ENCODE measurements at places on chromosomes 12 and 14.

- no peak for DNase-seq
Measured at GRCh38 chr12:120698665-120699064, 11.6 kb upstream of the UNC119B start.

DNA sequence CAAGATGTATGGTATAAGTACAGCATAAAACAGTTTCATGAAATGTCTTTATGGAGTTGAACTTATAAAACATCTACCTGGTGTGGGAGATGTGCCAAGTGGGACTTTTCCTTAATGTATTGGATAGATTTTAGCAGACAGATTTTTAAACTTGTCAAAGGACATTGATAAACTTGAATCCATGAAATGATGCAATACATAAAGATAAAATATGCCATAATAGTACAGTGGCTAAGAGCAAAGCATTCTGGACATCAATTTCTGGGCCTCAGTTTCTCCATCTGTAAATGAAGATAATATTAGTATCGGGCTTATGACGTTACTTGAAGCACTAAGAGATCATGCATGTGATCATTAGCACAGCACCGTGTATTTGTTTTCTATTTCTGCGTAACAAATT is 45.4 kb downstream of the NKX2-1 start:
- DNase-seq = no peak

DNA sequence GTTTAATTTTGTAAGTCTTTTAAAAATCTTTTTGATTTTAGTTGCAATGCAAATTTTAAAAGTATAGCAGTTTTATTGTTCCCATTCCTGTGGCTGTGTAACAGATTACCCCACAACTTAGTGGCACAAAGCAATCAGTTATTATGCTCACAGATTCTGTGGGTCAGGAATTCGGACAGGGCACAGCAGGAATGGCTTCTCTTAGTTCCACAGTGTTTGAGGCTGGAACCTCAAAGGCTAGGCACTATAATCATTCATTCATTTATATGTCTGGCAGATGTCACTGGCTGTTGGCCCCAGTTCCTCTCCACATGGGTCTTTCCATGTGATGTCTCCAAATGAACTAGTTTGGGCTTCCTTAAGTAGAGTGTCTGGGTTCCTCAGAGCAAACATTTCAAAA is 193.3 kb downstream of the RAD51B start:
- DNase-seq = no peak

DNA sequence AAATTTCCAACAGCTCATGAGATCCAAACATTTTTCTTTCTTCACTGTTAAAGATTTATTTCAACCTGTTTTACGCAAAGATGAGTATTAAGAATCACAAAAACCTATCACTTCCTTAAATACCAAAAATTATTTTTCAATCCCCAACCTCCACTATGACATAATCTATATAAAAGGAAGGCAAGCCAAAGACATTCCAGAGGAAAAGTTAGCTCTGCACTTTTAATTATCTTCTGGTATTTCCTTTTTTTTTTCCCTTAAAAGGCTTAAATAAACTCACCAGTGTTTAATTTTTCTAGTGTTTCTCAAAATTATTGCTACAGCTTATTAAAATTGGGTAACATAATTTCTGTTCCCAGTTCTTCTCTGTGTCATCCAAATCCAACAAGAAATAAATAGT is 75.9 kb downstream of the BMP4 start:
- DNase-seq = no peak

DNA sequence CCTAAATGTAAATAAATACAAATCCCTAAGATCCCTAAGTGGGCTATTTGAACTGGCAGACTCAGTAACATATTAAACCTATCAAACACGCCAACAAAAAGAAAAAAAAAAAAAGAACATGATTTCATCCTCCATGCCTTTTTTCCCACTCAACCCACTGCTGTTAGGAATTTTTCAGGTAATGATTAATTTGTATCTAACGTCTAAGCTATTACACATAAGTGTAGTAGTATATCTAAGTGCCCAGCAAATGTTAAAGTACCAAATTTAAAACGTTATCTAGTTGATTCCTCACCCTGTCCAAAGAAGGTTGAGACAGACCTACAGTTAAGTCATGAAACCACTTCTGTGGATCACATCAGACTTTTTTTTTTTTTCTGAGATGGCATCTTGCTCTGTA is 16.4 kb upstream of the ARID4A start:
- DNase-seq = no peak

- DNase-seq = peak; percentile 46
Measured at GRCh38 chr12:52521175-52521567, 977 bp upstream of the KRT5 start.

- peak; percentile 3 for DNase-seq
Measured at GRCh38 chr14:37824939-37825712, 229.7 kb downstream of the TTC6 start.

GRCh38 chr12:48015954-48016353 is 11.7 kb upstream of the COL2A1 start:
- no peak for DNase-seq

- peak; percentile 74 for DNase-seq
Measured at GRCh38 chr14:37594238-37594970, 645 bp downstream of the FOXA1 start.

GRCh38 chr14:37145395-37145794 is 27.0 kb downstream of the SLC25A21 start:
- DNase-seq = no peak

DNA sequence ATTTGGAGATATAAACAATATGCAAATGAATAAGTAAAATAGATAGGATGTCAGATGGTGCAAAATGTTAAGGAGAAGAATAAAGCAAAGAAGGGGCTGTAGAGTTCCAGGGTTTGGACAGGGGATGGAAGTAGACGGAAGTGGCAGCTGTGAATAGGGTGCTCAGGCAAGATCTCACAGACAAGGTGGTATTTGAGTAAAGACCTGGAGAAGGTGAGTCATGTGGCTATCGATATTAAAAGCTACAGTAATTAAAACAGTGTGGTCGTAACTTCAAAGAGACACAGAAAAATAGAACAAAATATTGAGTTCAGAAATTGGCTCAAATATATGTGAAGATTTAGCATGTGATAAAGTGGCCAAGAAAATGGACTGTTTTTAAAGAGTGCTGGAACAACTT is 61.3 kb upstream of the SLC38A2 start:
- no peak for DNase-seq

DNA sequence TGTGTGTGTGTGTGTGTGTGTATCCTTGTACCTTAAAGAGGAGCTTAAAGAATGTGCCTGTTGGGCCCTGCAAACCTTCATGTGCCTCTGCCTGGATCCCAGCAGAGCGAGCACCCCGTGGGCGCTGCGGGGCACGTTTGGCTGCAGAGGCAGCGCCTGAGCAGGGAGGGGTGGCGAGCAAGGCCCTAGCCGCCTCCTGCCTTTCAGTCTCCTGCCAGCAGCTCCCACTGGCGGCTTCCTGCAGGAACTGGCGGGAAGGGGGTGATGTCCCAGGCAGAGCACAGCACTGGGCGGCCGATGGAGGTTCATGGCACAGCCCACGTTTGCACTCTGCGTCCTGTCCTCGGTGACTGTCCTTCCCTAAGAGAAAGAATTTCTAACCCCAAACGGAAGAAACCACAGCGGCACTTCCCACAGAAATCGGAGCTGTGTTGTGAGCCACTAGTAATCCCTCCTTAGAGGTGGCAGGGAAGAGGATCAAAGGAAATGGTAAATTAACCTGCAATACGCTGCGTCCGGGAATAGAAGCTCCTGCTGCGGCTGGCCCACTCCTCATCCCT is 19.8 kb downstream of the ZBTB42 start:
- peak; percentile 70 for DNase-seq

DNA sequence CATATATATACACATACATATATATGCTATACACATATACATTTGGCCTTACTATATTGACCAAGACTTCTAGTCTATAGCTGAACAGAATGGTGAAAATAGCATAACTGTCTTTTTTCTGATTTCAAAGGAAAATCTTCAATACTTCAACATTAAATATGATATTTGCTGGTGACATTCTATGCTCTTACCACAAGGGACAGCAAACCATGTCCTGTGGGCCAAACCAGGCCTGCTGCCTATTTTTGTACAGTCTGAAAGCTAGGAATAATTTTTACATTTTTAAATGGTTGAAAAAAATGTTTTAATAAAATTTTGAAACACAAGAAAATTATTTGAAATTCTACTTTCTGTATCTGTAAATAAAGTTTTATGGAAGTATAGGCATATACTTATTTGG is 63.6 kb downstream of the EML5 start:
- no peak for DNase-seq

DNA sequence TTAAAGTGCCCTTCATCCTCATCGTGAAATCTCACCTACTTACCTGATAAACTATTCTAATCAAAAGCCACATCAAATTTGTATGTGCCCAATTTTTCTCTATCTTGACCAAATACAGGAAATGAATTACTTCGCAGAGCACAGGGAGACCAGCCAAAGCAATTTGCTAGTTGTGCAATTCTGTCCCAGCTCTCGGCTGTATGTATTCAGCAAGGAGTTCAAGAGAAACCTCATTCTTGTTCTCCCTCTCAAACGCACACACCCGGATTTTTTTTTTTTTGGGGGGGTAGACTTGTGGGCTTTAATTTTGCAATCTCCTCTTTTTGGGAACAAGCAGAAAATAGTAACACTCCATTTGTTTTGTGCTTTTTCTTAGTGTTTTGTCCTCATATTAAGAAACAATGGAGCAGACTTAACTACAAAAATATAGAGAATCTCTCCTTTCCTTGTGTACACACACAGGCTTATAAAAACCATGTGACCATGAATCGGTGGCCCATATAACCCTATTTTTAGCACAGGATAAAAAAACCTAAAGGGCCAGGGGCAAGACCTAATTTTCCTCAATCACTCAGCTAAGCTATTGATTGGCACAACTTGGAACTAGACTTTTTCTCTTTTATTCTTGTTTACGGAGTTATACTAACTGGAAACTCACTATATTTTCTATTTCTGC is 64.2 kb downstream of the MBIP start:
- no peak for DNase-seq

- DNase-seq = peak; percentile 93
Measured at GRCh38 chr14:69068744-69069421, 84.0 kb downstream of the DCAF5 start.

- DNase-seq = peak; percentile 65
Measured at GRCh38 chr12:12182703-12183365, 84.0 kb downstream of the LRP6 start.

GRCh38 chr14:76193696-76194095 is 42.0 kb downstream of the GPATCH2L start:
- no peak for DNase-seq

DNA sequence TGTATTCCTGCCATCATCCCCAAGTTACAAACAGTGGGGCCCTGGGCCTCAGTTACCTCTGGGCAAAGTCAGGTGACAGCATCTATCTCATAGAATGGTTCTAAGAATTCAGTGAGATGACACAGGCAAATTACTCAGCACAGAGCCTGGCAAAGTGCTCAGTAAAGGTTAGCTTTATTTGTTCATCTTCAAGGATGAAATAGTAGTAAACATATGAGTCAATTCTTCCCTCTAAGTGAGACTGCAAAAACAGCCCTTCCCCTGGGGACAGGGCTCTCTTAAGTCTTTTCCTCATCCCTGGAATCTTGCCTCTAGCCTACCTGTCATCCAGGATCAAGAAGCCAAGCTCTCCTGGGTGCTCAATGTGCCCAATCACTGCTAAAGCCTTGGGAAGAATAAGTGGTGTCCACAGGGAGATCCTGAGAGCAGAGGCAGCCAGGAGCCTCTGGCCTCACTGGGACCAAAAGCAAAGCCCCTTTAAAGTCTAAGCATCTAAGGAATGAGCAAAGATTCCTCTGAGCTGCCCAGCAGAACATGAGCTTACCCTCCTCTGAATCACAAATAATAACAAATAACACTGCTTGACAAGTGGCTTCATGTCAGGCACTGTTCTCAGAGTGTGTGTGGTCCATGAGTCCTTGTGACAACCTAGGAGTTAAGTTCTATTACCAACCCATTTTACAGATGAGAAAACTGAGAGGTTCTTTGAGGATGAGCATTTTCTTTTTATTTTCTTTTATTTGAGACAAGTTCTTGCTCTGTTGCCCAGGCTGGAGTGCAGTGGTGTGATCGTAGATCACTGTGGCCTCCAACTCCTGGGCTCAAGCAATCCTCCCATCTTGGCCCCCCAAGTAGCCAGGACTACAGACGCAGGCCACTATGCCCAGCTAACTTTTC is 12.1 kb downstream of the NUAK1 start:
- DNase-seq = peak; percentile 43

DNA sequence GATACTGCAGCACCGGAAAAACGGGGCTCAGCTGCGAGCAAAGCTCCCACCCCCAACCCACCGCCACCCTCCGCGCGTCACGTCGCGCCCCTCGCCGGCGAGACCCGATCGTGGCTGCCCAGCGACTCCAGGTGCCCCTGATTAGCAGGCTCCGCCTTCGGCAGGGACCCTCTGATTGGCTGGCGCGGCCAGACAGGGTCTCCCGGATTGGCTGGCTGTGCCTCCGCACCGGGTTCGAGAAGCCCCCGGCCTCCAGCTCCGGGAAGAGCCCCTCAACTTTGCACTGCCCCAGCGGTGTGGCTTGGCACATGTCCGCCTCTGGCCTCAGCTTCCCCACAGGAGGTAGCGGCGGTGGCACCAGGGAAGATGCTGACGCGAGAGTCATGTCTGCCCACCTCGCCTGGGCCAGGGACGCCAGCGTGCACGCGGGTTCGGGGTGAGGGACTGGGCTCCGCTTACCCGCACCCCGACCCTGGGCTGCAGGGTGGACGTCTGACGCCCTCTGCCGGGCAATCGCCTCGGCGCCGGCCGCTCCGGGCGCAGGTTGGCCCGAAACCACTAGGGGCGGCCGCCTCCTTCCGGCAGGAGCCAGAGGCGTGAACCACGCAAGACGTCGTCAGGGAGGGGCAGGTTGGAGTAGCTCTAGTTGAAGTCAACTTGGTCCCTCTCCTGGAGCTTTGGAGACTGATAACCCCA is 498 bp upstream of the RHOF start:
- DNase-seq = peak; percentile 88

DNA sequence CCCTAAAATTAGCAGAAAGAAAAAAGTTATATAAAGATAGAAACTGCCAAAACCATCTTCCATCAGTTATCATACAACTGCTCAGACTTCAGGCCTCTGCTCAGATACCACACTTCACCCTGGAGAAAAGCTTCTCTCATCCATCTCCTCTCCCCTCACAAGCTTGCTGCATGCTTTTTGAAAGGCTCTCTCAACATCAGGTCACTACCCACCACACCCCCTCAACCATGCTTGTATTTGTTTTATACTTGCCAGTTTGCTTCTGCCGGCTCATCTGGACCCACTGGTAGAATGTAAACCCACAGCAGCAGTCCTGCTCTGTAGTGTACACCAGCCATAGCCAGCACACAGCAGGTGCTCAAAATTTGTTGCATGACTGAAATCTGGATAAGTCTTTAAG is 8.8 kb downstream of the PPP1CC start:
- DNase-seq = no peak

DNA sequence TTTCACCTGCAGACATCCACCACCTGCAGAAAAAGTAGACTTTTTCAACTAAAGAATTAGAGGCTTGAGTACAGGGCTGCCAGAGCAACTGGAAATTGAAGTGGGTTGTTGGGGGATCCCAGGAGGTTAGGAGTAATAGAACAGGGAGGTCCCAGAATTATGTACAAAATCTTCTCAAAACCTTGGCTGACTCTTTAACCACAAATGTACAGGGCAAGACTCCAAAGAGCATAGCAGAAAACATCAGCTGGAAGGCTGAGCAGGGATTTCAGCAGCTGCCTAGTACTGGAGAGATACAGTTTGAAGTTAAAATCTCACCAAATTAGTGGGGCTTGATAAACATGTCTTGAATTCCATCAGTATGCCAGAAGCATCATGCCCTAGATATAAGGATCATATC is 191.6 kb downstream of the CRADD start:
- peak; percentile 85 for DNase-seq
